CD4-positive, alpha-beta T cell treated with Interleukin-4 for 1 hour (primary cell): ENCODE measurements at places on chromosomes 7 and 10.

DNA sequence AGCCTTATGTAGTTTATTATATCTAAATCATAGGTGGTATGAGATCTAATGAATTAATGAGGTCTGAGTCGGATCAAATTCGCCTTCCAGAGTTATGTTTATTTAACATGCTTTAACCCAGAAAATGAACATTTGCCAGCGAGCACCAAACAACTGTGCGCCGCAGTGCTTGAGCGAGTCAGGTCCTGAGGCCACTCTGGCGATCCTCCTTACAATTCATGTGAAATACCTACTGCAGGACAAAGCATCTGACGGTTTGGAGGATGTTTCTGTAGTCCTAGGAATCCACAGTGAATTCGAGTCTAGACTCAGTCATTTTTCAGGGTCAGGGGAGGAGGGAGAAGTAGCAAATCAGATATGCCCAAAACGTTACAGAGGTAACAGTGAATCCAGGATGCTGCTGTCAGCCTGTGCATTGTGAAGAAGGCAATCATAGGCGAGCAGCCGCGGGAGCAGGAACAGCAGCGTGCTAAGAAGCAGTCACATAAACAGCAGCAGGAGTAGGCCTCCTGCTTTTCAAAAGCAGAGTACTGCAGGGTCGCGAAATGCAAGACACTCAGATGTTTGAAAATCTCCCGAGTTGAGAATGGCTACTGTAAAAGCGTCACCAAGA is 120.2 kb downstream of the CACNB2 start:
- no peak for DNase-seq

DNA sequence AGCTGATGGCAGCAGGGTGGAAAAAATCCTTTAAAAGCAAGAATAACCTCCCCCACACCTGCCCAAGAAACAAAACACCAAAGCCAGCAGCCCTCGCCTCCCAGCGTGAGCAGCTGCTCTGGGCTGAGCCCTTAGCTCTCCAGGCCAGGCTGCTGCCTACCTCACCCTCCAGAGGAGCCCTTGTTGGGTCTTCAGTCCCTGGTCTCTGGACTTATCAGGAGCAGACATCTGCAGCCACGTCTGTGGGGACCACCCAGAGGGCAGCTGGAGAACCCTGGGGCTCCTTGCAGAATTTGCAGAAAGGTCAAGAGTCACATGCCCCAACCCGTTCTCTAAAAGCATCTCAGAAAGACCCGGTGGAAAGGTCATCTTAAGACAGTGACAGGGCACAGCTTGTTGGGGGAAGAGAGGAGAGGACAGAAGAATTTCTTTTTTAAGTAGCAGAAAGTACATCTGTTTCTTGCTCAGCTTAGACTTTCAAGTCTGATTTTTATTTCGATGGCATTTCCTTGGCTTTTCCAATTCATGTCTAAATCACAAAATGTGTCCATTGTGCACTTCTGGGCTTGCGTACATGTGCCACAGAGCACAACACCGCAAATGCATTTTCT is 425.7 kb upstream of the NFE2L3 start:
- no peak for DNase-seq

DNA sequence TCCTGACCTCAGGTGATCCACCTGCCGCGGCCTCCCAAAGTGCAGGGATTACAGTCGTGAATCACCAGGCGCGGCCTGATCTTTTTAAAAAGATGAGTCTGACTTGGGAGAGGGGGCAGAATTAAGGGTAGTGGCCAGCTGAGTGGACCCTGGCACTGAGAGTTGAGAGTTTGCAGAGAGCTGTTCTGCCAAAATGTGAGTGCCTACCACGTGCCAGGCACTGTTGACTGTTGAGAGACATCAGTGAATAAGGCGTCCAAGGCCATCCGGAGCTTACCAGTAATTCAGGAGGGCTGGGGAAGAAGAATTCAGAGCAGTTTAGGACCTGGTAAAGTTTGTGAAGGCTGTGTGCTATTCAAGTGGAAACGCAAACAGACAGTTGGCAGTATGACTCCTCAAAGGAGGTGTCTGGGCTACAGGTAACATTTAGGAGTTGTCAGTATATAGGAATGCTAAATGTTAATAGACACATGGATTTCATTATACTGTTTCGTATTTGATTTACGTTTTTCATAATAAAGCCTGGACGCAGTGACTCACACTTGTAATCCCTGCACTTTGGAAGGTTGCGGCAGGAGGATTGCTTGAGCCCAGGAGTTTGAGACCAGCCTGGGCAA is 1.5 kb downstream of the NIPSNAP2 start:
- no peak for DNase-seq

DNA sequence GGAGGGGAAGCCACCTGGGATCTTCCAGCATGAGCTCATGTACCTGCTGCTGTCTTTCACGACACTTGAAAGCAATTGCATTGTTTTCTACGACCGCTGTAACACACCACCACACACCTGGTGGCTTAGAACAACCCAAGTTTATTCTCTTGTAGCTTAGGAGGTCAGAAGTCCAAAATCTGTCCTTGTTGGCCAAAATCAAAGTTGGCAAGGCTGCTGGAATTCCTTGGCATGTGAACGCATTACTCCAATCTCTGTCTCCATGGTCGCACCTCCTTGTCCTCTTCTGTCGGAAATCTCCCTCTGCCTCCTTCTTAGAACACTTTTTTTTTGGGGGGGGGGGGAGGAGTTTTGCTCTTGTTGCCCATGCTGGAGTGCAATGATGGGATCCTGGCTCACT is 305.7 kb downstream of the BAMBI start:
- DNase-seq = no peak

DNA sequence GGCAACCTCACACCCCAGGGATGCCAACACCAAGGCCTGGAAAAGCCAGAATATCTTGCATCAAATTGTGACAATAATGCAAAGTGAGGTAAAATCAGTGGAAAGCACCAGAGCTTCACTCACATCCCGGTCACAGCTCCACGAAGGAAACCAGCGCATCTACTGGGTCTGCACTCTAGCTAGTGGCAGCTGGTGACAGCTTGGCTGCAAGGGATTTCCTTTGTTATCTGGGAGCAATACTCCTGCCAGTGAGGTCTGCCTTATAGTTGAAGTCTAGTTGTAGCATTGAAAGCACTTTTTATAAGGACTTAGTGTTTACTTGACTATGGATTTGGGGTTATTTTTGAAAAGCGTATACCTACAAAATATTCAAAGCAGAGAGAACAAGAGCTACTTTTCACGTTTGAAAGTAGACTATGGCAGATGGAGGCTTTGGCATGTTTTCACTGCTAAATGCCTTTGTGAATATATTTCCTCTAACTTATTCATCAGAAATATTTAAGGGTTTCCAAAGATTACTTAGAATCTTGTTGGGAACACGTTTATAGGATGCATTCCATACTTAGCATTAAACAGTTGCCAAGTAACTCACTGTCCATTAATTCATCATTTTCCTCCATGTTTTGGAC is 26.1 kb downstream of the WDFY4 start:
- no peak for DNase-seq

DNA sequence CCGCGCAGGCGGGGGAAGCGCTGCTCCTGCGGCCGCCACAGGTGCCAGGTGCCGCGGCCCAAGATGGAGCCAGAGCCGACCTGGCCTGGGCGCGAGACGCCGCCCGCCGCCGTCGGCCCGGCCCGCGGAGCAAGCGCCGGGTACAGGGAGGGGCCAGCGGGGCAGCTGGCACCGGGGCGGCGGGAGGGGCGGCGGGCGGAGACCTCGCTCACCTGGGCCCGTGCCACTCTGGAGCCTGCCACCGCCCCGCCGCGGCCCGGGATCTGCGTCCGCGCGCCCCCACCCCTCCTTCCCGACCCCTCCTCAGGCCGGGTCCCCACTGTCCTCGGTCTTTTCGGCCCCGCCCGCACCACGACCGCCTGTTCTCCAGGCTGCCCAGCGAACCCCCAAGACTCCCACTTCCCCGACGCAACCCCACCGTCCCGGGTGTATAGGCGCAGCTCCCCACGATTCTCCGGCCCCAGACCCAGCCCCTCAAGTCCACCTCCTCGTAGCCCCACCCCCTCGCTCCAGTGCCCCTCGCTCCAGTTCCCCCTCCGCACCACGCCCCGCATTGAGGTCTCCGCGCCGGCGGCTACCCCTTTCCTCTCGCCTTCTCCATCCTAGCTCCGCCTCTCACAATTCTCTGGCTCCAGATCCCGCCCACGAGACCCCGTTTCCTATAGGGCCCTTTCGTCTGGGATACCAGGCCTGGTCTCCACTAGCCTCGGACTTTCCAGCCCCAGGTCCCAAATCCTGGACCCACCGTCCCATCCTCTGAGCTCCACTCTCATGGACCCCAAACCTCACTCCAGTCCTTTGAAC is at the start of gene GPRIN2:
Gene GPRIN2, minus strand, starts transcription at position 144 of the 804 bp plus-strand sequence. CDS start 5,922 bp downstream, outside the sequence.
- DNase-seq = no peak

- DNase-seq = no peak
Observed at GRCh38 chr7:1944619-1945210, 274.6 kb downstream of the ELFN1 start.

DNA sequence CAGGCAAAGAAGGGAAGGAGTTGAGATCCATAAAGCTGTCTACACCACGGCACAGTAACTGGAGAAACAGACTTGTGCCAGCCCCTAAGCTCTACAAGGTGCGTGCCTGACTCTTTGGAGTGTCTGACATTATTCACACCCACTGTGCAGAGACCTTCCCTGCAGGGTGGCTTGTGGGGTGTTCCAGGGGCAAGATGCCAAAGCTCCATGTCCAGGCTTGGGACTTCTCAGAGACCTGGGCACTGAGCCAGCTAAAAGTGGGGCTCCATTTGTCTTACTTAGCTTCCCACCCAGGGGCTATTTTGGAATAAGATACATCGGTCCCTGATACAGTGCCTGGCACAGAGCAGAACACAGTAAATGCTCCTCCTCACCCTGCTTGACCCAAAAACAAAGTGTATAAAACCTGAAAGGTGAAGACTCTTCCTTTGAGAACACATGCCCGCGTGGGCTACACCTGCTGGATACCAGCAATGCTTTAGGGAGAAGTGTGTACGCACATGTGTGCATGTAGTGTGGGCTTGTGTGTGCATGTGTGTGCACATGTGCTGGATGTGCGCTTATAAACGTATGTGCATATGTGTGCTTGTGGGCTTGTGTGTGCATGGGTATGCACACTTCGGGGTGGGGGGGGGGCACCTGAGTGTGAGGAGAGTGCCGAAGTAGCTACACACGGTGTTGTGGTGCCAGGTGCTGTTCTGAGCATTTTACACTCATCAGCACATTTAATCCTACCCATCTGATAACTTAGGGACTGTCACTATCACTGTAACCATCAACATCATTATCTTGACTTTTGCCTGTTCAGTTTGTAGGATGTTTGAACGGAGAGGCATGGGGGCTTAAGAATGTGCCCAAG is 143.0 kb downstream of the ARHGAP22 start:
- peak; percentile 8 for DNase-seq

DNA sequence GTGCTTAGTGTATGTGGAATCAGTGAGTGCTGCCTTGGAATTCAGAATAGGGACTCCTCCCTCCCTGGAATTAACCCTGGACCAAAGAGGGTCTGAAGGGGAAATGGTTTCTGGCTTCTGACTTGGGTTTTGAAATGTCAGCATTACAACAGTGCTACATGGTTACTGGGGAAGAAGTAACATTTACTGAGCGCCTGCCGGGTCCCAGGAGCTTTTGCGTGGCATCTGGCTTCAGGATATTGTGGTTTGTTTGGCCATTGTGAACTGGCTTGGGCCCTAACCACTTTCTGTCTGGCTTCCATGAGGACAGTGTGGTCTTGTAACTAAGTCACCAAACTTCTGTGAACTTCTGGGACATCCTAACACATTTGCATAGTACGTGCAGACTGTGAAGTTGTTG is 21.3 kb downstream of the TSPAN15 start:
- DNase-seq = no peak

- no peak for DNase-seq
Observed at GRCh38 chr10:7667262-7668141, 736 bp upstream of the ITIH5 start.

DNA sequence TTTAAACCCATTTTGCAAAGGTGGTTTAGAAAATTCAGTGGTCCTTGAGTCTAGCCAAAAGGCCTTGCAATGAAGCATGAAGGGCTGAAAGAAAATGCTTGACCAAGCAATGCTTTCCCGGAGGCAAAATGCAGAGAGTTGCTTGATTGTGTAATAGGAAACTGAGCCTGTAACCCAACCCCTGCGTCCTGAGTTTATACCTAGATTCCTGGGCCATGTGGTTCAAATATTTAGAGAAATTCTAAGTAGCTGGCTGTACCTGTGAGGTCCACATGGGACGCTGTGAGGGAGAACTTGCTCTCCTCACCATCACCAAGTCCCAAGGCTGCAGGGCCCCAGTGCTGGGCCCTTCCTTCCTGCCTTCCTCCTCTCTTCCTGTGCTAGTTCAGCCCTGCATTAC is 45.7 kb downstream of the CXCL12 start:
- DNase-seq = no peak

DNA sequence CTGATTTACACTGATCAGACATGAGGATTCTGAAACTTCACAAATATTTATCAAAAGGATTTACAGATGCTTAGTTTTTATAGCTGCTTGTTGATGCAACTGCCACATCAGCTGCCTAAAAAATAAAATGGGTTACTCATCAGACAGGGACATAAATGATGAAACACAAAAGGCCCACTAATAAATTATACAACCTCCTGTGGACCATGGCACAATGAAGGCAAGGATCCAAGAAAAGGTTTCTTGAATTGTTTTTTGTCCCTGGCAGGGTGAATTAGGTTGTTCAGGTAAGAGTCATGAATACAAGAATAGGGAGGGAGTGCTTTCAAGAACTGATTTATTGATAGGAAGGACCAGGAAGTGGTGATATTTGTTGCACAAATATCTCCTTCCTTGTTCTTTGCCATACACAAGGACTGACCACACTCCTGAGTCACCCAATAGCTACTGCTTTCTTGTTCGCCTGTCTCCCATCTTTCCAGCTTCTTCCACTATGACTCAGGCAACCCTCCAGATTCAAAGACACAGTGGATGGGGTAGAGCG is 234.5 kb downstream of the AHR start:
- no peak for DNase-seq

- no peak for DNase-seq
Observed at GRCh38 chr10:12741360-12741804, 260.1 kb downstream of the CCDC3 start.

DNA sequence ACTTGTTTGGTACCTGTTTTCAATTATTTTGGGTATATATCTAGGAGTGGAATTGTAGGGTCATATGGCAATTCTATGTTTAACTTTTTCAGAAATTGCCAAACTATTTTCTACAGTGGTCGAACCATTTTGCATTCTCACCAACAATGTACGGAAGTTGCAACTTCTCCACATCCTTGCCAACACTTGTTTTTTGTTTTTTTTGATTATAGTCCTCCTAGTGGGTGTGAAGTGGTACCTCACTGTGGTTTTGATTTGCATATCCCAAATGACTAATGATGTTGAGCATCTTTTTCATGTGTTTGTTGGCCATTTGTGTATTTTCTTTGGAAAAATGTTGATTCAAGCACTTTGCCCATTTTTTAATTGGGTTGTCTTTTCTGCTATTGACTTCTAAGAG is 122.1 kb downstream of the RPS24 start:
- no peak for DNase-seq

DNA sequence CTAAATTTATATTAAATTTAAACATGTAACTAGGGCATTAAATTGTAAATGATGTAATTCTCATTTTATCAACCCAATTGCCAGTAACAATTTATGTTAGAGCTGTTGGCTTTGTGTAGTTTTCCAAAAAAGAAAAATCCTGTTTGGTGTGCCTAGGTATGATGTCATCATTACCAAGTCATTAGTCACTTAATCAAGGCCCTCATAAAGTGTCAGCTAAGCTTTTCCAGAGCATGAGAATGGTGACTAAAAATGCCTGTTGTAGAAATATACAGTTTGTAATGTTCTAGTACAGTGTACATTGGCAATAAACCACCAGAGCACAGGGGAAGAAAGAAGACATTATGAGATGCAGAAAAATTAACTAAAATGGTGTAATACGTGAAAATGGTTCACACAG is 593.8 kb upstream of the ANKRD30A start:
- no peak for DNase-seq
